ENCODE measurements at places on chromosomes 5 and 9.

GRCh38 chr9:122777935-122778627 lies 10.7 kb upstream of the OR5C1 start:
- DNase-seq = peak; percentile 68

DNA sequence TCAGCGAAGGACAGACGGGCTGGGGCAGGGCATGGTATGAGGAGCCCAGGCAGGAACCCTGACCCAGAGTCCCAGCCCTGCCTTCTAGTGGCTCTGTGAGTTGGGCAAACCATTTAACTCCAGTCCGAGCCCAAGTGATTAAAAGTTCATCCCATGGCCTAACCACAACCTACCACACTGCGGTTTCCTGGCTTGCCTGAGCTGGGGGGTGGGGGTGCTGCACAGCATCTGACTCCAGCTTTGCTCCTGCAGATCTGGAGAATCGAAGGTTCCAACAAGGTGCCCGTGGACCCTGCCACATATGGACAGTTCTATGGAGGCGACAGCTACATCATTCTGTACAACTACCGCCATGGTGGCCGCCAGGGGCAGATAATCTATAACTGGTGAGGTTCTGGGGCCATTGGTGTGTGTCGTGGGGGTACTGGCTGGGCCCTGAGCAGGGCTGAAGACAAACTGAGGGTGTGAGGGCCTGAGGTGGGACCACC lies 49.0 kb downstream of the STOM start:
- DNase-seq = no peak

DNA sequence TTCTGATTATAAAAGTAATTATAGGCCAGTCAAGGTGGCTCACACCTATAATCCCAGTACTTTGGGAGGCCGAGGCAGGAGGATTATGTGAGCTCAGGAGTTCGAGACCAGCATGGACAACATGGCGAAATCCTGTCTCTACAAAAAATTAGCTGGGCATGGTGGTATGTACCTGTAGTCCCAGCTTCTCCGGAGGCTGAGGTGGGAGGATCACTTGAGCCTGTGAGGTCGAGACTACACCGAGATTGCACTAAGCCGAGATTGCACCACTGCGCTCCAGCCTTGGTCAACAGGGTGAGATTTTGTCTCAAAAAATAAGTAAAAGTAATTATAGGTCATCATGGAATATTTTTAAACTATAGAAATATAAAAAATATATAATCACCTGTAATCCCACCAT lies 18.1 kb downstream of the IRF1 start:
- DNase-seq = no peak

GRCh38 chr5:138435943-138436342 lies 2.9 kb upstream of the REEP2 start:
- DNase-seq = no peak

GRCh38 chr5:56142614-56143372 lies 90.3 kb downstream of the ANKRD55 start:
- no peak for DNase-seq

DNA sequence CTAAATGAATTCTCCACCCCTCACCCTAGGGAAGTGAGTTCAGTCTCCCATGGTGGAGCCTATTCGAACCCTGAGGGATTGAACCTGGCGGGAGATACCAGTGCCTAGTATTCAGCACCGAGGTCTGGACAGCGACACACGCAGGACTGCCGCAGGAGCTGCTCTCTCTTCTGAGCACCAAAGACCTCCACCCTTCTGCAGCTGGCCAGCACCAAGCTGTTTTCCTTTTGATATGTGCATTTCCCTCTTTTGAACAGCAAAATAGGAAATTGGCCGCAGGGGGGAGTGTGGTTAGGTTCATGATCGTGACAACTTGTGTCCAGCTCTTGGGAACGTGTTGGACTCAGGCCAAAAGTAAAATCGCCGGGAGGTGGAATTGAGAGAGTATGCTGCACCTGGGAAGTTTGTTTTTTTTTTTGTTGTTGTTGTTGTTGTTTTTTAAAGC lies 1.2 kb upstream of the PCSK1 start:
- DNase-seq = no peak

DNA sequence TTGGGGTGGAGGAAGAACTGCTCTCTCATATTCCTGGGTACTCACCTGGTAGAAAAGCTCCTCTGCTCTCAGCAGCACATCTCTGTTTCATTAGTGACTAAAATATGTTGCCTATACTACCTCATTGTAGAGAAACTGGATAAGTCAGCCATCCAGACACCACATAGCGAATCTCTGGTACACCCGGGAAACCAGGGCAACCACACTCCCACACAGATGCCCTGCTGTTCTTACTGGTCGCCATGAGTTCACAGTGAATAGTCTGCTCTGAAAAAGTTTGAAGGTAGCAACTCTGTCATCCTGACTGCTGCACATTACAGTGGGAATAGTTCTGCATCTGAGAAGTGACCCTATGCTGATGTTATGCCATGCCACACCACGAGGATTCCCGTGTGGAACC lies 135.0 kb downstream of the ENTREP1 start:
- DNase-seq = no peak

GRCh38 chr9:79801459-79801858 lies 229.7 kb downstream of the TLE4 start:
- DNase-seq = no peak

- DNase-seq = no peak
Measured at GRCh38 chr5:54645882-54646355, 128.4 kb downstream of the SNX18 start.

DNA sequence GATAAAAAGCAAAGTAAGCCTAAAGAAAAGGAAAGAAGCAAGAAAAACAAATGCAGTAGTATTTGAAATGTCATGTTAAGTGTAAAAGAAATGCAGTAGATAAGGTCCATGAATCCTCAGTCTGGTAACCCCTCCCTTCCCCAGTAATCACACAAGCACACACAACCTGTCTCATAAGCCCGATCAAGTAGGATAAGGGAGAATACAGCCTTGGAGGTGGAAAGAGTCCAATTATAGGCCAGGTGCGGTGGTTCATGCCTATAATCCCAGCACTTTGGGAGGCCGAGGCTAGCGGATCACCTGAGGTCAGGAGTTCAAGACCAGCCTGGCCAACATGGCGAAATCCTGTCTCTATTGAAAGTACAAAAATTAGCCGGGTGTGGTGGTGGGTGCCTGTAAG lies 117.9 kb downstream of the GADD45G start:
- no peak for DNase-seq

DNA sequence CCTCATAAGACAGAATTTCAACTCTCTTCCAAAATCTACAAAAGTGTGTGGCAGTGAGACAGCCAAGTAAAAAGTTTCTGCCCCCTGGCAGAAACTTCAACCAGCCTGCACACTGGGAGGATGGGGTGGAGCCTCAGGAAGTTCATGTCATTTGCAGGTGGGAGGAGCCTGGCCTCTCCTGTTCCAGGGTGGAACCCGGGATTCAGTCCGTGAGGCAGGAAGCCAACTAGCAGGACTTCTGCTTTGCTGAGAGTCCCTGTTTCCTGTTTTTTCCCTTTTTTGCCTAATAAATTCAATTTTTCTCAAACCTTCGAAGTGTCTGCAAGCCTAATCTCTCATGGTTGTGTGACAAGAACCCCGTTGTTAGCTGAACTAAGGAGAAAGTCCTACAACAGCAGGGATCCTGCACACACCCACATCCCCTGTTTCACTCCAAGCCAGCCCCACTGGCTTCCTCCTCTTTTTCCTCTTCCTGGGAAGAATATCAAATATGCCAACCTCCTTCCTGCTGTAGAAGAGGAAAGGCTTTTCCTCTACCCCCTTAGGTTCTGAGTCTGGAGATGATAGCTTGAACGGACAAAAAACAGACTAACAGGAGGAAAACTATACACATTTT lies 69.3 kb downstream of the ALDH7A1 start:
- DNase-seq = no peak

- DNase-seq = no peak
Measured at GRCh38 chr5:79872291-79872690, 118.8 kb downstream of the MTX3 start.

GRCh38 chr5:38680094-38680825 lies 123.8 kb upstream of the LIFR start:
- no peak for DNase-seq

DNA sequence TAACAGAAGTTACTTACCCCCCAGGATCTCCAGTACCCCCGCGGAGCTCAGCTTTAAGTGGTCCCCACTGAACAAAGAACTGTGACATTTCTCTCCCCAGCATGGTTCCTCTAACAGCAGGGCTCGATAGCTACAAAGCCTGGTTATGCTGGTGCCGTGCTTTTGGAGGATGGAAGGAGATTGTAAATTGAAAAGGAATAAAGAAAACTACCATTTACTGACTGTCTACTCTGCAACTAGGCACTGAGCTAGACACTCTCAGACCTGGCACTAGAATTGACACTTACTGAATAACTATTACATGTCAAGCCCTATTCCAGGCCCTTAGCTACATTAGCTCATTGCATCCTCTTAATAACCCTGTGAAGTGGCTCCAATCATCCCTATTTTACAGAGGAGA lies 145.3 kb downstream of the TTLL11 start:
- DNase-seq = no peak

DNA sequence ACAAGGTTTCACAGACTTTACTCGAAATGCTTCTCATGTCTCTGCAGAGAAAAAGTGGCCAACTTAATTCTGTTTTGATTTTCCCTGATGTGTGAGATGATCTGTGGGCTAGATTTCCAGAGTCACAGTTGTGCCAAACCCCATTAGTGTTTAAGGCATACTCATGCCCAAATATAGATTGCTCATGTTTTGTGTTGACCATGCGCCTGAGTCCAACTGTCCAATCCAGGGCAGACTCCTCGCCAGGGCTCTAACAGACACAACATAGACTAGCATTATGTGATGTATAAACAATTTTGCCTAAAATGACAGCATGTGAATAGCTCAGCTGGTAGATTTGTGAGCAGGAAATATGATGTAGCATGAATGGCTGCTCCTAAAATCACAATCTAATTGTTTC lies 128.1 kb downstream of the PRDM6 start:
- DNase-seq = no peak

DNA sequence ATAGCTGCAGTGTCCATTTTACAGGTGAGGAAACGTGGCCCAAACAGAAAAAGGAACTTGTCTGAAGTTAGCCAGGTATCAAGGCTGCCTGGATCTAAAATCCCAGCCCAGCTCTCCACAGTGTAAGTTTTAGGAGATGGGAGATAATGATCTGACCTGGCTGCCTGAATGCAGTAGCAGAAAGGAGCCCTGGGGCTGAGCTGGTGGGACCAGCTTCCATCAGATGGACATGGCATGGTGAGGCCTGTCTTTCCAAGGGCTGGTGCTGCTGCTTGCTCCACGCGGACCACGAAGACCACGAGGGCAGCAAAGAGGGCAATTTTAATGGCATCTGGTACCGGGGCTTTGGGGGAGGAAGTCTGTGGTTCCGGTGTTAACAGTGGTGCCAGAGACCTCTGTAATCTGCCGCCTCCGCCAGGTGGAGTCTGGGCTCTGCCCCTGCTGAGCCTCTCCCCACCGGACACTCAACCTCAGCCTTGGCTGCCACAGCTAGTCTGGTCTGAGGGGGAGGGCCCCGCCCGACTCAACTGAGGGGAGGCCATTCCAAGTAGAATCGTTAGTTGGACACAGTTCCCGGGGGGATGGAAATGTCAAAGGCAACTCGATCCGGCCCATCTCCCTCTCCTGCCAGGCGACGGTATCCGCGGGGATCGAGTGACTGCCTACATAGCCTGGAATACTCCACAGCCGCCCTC lies 650 bp downstream of the MYORG start:
- no peak for DNase-seq

DNA sequence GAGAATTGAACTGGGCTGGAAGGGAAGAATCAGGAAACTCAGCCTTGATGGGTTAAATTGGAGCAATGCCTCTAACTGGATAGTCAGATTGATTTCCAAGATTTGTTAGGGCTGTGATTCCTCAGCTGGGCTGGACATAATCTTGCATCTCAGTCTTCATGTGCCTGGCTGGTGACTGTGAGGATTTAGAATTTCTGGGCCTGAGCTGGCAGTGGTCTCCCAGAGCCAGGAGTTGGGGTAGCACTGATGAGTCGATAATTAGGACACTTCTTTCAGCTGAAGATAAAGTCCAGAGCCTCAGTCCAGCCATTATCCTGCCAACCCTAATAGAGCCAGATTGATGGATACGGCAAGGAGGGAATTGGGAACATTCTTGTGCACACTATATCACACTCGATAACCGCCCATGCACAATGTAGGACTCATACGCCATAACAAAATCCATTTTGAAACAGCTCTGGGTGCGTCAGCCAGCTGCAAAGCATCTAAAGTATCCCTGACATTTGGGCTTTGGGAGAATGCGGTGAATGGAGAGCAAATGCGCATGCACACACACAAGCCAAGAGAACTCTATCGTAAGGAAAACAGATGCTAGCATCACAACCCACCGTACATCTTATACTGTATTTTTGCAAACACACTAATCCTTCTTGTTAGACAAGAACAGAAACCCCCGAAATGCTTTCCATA lies 405.1 kb upstream of the KLF4 start:
- DNase-seq = peak; percentile 59

GRCh38 chr9:2749485-2749884 lies 32.2 kb downstream of the KCNV2 start:
- DNase-seq = no peak

GRCh38 chr9:70400107-70400892 lies 14.2 kb downstream of the KLF9 start:
- no peak for DNase-seq

- no peak for DNase-seq
Measured at GRCh38 chr5:32462618-32463017, 18.1 kb upstream of the ZFR start.

- DNase-seq = no peak
Measured at GRCh38 chr5:66821688-66822429, 225.7 kb downstream of the MAST4 start.

- no peak for DNase-seq
Measured at GRCh38 chr5:121189342-121190305, 662.1 kb upstream of the FTMT start.

- DNase-seq = no peak
Measured at GRCh38 chr9:126419475-126419874, 92.8 kb downstream of the MVB12B start.

- no peak for DNase-seq
Measured at GRCh38 chr5:16577677-16578076, 39.1 kb downstream of the RETREG1 start.

GRCh38 chr5:60903356-60903755 lies 41.5 kb downstream of the ERCC8 start:
- DNase-seq = no peak

DNA sequence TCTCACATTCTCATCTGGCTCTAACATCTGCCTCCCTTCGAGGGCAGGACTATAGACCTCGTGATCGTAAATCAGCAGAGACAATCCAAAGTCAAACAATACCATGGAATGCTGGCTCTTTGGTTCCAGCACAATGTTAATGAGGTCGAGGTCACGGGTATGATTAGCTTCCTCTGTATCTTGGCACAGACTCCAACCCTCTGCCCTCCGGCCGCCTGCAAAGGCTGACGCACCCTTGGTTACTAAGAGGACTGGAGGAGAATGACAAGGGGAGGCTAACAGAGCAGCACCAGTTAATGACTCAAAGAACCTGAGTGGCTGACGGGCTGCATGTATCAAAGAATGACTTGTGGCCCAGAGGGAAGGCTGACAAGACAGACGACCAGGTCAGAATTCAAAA lies 10.1 kb downstream of the LHFPL2 start:
- DNase-seq = peak; percentile 83

- no peak for DNase-seq
Measured at GRCh38 chr5:115333164-115333563, 36.7 kb upstream of the CCDC112 start.

- no peak for DNase-seq
Measured at GRCh38 chr5:58582019-58582802, 664 bp upstream of the RAB3C start.

Measured in BJ (cell line).